ENCODE measurements at places on chromosomes 16 and 17.

- DNase-seq: no peak
Measured at GRCh38 chr17:1590747-1591473, 28.3 kb upstream of the PITPNA start.

DNA sequence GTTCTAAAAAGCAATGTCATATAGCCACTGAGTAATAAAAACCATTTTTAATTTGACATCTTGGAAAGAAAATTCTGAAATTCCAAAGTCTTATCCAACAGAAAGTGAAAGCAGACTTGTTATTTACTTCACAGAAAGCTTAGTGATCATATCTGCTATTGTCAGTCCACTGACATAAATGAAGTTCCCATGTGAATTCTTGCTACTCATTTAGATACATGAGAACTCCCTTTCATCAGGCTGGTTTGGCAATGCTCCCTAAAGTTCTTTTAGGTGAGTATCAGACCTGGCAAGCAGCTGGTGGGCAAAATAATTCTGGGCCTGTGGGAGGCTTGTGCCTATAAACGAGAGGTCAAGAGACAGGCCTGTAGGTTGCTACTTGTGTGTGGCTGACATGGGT lies 23.4 kb downstream of the NME2 start:
- DNase-seq: no peak

GRCh38 chr16:89038811-89039735 lies 54.6 kb upstream of the ACSF3 start:
- no peak for DNase-seq

GRCh38 chr17:61423967-61424649 lies 24.5 kb downstream of the TBX2 start:
- no peak for DNase-seq

- DNase-seq: peak; percentile 53
Measured at GRCh38 chr16:78386557-78387324, 287.3 kb downstream of the WWOX start.

GRCh38 chr17:75270966-75271232 lies at the start of gene MIF4GD:
TSS of gene MIF4GD (minus strand) at chr17:75271231. CDS start at chr17:75270195, 1,036 bp downstream.
- no peak for DNase-seq

- no peak for DNase-seq
Measured at GRCh38 chr16:25045696-25046381, 30.7 kb upstream of the ARHGAP17 start.

GRCh38 chr16:27762441-27762840 lies 212.5 kb downstream of the KATNIP start:
- no peak for DNase-seq

- no peak for DNase-seq
Measured at GRCh38 chr17:29043539-29044145, 701 bp downstream of the PIPOX start.

- no peak for DNase-seq
Measured at GRCh38 chr17:65323049-65323448, 185.9 kb downstream of the RGS9 start.

- no peak for DNase-seq
Measured at GRCh38 chr16:72913551-72913950, 134.4 kb downstream of the ZFHX3 start.

DNA sequence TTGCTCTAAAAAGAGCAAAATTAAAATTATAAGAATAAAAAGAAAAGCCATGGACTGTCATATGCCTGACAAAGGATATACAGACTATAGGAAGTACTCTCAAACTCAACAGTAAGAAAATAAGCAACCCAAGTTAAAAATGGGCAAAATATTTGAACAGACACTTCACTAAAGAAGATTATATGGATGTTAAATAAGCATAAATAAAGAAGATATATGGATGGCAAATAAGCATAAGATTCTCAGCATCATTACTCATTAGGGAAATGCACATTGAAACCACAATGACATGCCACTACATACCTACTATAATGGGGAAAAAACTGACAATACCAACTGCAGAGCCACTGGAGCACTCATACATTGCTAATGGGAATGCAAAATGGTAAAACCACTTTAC lies 14.9 kb upstream of the BEAN1 start:
- DNase-seq: no peak

DNA sequence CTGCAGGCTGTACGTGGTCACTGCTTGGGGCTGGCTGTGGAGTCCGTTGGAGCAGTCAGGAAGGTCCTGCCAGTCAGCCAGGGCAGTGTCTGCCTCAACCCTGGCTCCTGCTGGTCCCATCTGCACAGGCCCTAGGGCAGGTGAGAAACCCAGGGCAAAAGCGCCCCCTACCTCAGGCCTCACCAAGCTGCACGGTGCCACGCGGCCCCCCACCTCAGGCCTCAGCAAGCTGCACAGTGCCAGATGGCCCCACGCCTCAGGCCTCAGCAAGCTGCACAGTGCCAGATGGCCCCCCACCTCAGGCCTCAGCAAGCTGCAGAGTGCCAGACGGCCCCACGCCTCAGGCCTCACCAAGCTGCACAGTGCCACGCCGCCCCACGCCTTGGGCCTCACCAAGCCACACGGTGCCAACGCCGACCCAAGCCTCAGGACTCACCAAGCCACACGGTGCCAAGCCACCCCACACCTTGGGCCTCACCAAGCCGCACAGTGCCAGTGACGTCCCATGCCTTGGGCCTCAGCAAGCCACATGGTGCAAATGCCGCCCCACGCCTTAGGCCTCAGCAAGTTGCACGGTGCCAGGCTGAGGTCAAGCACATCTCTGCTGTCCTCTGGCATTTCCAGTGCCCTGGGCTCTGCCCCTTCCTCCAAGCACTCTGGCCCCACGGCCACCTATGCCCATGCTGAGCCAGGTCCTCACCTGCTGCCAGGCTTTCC lies 5.5 kb downstream of the TMEM204 start:
- no peak for DNase-seq

DNA sequence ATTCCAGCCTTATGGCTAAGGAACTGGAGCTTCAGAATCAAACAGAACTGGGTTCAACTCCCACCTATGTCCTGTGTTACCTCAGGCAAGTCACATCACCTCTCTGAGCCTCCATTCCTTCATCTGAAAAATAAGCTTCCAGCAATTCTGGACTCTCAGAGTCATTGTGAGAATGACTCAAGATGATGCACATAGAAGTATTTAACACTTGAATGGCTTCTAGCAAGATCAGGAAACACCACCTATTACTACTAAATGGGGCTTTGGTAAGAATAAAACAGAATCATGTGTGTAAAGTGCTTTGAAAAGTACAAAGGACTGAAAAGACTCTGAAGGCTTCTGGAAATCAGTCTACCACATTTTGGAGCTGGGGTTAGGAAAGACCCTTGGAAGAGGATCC lies 30.8 kb upstream of the CALB2 start:
- DNase-seq: no peak

DNA sequence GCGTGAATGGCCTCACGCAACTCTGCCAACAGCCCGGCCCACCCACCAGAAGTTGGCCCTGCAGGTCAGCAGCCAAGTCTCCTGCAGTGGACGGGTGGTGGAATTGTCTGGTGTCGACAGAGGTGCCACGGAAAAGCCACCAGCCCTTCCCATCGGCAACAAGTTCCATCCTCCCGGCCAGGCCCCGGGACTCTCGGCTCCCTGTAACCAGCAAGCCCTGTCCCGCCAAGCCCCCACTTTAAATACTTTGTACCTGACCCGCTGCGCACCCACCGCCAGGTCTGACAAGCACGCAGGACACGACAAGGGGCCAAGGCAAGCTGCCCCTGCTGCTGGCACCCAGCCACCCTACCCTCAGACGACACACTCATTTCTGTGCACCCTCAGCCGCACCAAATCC lies 100.8 kb downstream of the RBFOX3 start:
- DNase-seq: no peak

Measured in femur (tissue), 1 donor.